Activated naive CD8-positive, alpha-beta T cell treated with anti-CD3 and anti-CD28 coated beads, Interleukin-2, amount 10 ng/mL, durations not matched to agents 7 days and 5 days (primary cell): ENCODE measurements at places on chromosomes 4 and X.

GRCh38 chrX:56736219-56736618 lies 7.2 kb downstream of the NBDY start:
- DNase-seq, result no peak

DNA sequence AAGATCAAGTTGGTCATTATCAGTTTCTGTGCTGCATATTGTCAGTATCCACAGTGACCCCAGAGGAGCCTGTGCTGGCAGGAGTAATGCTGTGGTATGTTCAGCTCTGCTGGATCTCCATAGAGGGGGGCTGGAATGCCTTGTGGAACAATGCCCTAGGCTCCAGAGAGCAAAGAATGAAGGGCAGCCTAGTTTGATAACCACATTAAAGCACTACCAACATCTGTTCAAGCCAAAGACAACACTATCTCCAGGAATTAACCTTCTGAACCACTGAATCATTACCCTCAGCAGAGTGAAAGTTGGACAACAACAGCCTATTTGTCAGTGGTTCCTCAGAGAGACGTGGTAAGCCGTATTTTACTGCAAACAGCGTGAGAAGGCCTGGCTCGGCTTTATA lies 192.3 kb upstream of the CXorf66 start:
- DNase-seq, result no peak

- DNase-seq, result no peak
These were observed 329.2 kb upstream of the EPHA5 start for GRCh38 chr4:65999518-65999871.

GRCh38 chrX:64894454-64895038 lies 81.7 kb downstream of the ZC4H2 start:
- peak; percentile 39 for DNase-seq

- no peak for DNase-seq
These were observed 831.0 kb downstream of the C4orf33 start for GRCh38 chr4:129926936-129927335.
